ENCODE measurements at places on chromosomes 2 and 18.

- no peak for DNase-seq
Measured at GRCh38 chr2:80568011-80568410, 263.5 kb upstream of the LRRTM1 start.

GRCh38 chr2:134410831-134411231 lies 157.0 kb downstream of the MGAT5 start:
- no peak for DNase-seq

- DNase-seq: no peak
Measured at GRCh38 chr2:109397893-109398292, 215.9 kb downstream of the SEPTIN10 start.

DNA sequence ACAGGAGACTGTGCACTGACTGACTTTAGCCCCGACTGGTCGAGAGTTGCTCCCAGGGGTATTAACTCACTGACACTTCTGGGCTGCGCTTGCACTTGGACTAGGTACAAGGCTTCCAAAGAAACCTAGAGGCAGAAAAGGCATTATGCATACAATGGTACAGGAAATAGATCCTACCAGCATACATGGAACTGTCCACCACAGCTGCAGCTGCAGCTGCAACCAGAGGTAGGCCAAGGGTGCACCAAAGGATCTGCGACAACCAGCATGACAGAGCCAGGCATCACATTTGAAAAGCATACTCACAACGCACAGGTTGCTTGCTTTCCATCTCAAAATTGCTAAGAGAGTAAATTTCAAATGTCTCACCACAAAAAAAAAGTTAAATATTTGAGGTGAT lies 22.6 kb upstream of the PGAP1 start:
- no peak for DNase-seq

DNA sequence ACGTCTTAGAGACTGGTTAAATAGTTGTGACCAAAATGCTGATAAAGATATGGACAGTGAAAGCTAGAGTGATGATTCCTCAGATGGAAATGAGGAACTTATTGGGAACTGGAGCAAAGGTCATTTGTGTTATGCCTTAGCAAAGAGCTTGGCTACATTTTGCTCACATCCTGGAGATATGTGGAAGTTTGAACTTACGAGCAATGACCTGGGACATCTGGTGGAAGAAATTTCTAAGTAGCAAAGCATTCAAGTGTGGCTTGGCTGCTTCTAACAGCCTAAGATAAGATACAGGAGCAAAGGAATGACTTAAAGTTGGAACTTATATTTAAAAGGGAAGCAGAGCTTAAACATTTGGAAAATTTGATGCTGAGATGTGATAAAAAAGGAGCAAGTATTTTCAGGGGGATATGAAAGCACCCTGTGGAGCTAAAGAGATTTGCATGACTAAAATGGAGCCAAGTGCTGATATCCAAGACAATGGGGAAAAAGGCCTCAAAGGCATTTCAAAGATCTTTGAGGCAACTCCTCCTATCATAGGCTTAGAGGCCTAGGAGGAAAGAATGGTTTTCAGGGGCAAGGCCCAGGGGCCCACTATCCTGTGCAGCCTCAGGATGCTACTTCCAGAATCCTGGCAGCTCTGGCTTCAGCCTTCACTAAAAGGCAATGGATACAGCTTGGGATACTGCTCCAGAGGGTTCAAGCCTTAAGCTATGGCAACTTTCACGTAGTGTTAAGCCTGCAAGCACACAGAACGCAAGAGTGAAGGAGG lies 124.1 kb upstream of the KLHL14 start:
- no peak for DNase-seq

DNA sequence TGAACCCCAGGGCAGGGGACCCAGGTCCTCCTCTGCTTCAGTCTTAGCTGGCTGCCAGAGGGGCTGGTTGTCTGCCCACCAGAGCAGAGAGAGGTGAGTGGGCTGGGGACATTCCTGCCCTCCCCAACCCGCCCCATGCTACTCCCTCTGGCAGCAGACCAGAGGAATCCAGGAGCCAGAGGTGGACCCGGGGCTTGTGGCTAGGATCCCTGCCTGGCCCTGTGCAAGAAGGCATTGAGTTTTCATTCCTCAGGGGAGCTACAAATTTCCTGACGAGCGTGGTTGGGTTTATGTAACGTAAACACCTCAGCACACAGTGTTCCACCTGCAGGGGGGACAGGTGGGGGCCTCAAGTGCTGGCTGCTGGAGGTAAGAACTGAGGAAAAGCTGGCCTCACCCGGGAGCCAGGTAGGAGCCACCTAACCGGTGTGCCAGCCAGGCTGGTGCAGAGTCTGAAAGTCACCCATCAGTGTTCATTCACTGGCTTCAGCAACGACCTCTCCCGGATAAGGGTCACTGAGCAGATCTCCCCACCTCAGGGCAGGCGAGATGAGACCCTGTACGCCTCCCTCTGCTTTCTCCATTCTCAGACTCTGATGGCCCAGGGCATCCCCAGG lies 246.8 kb downstream of the DYSF start:
- no peak for DNase-seq

- DNase-seq: no peak
Measured at GRCh38 chr2:43566461-43566729, 29.4 kb downstream of the THADA start.

- no peak for DNase-seq
Measured at GRCh38 chr2:5666798-5667197, 25.4 kb upstream of the SOX11 start.

GRCh38 chr2:222304737-222305515 lies 6.1 kb upstream of the PAX3 start:
- no peak for DNase-seq

DNA sequence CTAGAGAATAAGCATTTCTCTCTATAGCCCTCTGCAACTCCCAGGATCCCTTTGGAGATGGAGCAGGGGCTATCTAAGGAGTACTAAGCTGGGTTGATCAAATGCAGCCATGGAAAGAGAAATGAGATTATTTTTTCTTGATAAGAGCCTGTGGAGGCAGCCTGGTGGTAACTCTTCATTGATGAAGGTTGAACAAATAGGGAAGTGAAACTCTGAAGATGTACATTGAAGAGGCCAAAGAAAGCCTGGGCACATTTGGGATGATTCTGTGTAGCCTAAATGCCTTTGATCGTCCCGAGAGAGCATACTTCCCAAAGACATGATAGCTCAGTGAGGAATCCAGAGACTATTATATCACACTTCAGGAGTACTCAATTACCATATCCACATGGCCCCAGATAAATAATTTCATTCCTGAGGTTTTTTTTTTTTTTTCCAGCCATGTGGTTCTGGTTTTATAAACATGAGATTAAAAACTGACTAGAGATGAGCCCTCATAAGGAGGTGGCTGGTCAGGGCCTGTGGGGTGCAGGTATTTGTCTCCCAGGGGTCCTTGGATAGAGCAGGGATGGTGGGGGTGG lies 192.5 kb downstream of the TPGS2 start:
- no peak for DNase-seq

DNA sequence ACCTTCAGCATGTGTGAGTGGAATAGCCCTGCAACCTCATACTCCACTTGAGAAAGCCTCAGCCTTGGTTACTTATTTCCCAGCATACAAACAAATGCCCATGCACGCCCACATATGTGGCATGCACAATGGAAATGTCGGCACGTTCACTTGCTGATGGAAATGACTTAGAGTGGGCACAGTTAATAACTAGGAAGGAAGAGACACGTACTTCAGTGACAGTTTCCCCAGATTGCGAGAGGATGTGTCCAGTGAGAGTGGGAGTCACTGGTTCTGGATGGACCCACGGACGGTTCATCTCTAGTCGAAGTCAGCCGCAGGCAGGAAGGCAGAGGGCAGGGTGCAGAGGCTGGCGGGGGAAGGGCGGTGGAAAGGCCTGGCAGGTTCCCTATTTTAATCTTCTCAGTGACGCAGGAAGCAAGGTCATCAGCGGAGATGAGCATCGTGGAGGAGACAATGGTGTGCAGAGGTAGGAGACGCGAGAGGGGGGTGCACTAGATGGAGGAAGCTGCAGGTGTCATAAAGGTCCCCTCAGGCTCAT lies 350.7 kb upstream of the MYT1L start:
- no peak for DNase-seq

GRCh38 chr2:220703279-220703678 lies 868.8 kb downstream of the EPHA4 start:
- DNase-seq: no peak

DNA sequence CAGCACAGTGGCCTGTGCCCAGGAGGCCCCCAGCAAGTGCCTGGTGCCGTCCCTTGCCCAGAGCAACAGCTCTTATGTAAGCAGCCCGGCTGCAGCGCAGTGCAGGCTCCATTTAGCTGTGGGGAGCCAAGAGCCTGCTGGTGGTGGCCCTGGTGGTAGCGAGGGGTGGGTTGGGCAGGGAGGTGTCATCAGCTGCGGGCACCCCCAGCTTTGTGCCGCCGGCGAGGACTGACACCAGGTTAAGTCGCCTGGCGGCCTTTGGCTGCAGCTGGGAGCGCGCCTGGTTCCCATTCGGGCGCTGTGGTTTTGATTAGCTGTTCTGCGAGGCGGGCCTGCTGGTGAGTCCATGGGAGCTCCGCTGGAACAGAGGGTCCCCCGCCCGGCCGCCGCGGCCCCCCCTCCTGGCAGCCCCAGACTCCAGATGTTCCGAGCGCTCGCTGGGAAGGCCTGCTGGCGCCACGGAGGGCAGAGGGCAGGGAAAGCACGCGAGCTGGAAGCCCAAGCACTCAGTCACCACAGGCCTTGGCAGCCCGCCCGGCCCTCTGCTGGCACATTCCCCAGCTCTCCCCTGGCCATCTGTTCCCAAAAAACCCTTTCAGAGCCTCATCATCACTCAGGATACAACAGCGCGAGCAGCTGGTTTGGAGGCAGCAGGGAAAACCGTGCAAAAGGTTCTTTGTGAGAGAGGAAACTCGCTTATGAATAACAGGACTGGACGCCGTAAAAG lies 18.4 kb downstream of the ATOH8 start:
- no peak for DNase-seq

DNA sequence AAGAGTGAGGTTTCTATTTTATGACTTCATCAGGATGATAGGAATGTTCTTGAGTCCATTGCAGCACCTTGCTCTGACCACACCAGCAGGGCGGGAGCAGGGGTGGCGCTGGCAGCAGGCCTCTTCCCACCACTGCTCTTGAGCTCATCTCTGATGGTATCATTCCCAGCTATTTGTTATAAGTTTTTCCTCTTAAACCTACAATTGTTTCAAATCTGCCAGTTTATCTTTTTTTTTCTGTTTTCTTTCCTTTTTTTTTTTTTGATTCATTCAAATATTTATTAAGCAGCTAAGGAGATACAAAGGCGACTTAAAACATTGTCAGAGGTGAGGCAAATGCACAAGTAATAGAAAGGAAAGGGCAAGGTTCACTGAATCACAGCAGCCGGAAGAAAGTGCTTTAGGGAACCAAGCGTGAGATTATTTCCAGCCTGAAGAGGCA lies 28.7 kb downstream of the NIFK start:
- no peak for DNase-seq

- no peak for DNase-seq
Measured at GRCh38 chr18:36366994-36367839, 69.7 kb downstream of the FHOD3 start.

DNA sequence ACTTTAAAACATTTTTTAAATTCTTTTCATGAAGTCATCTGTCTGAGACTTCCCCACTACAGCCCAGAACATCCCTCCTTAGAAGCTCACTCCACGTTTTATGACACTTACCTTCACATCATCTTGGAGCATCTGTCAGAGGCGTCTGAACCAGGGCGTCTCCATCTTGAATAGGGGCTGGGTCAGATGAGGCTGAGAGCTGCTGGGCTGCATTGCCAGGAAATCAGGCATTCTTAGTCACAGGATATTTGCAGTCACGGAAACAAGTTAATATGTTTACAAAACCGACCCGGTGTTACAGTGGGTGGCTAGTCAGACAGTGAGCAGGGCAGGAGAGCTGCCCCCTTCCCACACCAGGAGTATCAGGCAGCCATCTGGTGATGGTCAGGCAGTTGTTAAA lies 456.5 kb downstream of the FBXO15 start:
- DNase-seq: no peak

GRCh38 chr18:55356815-55357214 lies 231.2 kb downstream of the TCF4 start:
- no peak for DNase-seq

DNA sequence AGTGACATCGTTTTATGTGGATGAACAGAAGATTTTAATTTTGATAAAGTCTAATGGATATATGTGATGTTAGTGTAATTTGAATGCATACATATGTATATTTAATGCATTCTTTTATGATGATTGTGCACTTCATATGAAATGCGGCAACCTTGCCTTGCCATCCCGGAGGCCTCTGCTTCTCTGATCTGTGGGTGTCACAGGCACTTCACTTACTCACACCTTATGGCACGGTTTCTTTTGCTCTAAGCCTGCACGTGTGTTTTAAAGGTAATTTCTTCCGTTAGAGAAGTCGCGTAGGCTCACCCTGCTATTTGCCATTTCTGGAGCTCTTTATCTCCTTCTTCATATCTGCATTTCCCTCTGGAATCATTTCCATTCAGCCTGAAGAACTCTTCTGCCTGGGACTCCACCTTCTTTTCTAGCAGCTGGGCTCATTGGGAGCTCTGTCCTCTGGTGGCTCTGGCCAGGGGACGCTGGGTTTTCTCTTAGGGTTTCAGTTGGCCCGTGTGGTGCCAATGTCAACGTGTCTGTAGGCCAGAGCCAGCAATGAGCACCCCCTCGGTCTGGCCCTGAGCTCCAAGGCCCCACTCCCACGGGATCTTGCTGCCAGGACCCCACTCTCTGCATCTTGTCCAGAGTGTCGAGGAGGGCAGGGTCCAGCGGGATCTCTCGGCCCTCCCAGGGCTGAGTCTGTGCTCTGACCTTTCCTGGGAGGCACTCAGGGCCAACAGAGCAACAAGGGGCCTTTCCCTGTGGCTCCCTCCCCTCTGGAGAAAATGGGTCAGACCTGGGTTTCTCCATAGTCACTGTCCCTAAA lies 97.3 kb downstream of the RTP5 start:
- DNase-seq: no peak

DNA sequence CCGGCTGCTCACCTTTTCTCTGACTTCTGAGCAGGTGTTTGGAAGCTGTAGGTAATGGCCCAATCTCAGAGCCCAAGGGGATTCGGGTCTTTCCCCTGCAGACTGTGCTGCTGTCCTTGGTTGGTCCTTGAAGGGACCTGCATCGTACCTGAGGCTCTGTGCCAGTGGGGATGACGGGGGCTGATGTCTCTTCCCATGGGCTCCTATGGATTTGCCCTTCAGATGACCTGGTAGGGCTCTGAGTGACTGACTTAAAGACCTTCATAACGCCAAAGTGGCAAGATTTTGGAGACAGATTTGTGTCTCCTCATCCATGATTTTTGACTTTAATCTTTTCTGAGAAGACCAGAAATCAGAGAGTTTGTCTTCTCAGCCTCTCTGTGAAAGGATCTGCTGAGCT lies 166.1 kb downstream of the FAM210A start:
- DNase-seq: no peak

DNA sequence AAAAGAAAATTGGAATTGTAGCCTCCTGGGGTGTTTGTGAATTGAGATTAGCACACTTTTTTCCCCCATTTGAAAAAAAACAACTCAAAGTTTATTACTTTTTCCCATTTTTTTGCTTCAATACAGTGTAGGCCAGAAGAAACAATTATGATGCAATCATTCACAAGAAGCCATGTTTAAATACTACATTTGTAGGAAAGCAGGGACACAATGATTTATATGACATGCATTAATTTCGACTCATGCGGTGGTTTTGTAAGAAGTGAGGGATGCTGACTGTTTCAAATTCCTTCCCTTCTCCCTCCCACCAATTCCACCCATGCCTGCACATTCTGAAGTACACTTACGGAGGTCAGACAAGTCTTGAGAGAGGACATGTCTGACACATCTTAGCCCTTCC lies 774.2 kb upstream of the FSHR start:
- no peak for DNase-seq
